H9 (cell line): ENCODE measurements at places on chromosomes 13 and 19. TPM values are rescaled to one million over a fixed set of nuclear protein-coding genes. Genes with fewer than 3 reads are reported as not detected.

DNA sequence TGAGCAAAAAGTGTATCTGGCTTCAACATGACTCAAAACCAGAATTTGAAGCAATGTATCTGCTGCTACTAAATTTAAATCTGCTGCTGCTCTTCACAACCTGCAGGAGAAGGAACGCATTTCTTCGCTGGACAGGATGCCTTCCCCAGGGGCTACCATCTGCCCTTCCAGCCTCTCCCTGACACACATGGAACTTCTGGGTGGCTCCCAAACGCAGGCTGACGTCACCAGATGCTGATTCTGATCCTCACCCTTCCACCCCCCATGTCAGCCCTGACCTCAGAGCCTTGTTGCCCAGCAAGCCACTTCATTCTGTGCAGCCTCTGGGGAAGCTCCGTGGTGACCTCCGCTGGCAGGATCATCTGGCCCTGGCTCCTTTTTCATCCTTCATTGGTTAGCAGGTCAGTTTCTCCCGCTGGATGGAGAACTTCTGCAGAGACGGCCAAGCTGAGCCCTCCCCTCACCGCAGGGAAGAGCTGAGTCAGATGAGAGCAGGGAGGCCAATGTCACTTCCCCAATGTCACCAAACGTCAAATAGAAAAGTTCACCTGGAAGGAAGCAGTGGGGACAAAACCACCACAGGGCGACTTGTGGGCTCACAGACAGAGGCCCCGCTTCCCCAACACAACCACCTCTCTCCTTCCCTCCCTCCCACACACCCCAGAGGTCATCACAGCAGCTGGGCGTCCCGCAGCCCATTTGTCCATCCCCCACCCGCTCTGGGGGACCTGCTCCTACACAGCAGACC lies 14.0 kb upstream of the RAB20 start:
- H3K36me3 ChIP-seq, result no peaks in the 10 kb centered on the region
- H3K27ac ChIP-seq, result no peak overlapping the region
- DNase-seq, result peak; percentile 61
- H3K27me3 ChIP-seq, result no peaks in the 10 kb centered on the region
- H3K4me3 ChIP-seq, result no peak overlapping the region

DNA sequence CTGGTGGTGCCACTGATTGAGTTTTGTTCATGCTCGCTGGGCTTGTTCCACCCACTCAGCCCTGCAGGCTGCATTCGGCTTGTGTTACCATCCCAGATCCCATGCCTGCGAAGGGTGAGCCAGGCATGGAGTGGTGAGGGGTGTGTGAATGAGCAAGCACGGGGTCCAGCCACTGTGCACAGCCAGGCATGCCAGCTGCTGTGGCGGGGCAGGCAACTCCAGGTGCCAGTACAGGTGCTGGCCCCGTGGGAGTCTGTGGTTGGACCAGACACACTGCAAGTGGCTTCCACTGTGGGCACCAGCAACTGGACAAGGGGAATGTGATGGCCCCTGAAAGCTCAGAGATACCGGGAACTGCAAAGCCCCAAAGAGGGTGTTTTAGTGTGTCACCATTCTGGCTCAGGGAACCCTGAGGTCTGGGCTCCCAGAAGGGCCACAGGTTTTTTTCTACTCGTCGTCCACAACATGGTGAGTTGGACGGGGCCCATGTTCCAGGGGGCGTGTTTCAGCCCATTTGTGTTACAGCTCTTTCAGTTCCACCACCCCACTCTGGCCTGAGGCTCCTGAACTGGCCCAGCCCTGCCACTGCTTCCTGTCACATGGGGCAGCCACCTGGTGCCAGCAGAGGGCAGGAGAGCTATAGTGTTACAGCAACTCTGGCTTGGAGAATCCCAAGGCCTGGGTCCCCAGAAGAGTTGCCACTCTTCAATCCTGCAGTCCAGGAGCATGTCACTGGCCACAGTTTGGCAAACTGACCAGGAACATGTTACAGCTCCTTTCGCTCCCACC lies 217.0 kb upstream of the OBI1 start:
- H3K27ac ChIP-seq, result no peak overlapping the region
- no peaks in the 10 kb centered on the region for H3K27me3 ChIP-seq
- no peaks in the 10 kb centered on the region for H3K36me3 ChIP-seq
- no peak overlapping the region for H3K4me3 ChIP-seq
- peak; percentile 75 for DNase-seq

DNA sequence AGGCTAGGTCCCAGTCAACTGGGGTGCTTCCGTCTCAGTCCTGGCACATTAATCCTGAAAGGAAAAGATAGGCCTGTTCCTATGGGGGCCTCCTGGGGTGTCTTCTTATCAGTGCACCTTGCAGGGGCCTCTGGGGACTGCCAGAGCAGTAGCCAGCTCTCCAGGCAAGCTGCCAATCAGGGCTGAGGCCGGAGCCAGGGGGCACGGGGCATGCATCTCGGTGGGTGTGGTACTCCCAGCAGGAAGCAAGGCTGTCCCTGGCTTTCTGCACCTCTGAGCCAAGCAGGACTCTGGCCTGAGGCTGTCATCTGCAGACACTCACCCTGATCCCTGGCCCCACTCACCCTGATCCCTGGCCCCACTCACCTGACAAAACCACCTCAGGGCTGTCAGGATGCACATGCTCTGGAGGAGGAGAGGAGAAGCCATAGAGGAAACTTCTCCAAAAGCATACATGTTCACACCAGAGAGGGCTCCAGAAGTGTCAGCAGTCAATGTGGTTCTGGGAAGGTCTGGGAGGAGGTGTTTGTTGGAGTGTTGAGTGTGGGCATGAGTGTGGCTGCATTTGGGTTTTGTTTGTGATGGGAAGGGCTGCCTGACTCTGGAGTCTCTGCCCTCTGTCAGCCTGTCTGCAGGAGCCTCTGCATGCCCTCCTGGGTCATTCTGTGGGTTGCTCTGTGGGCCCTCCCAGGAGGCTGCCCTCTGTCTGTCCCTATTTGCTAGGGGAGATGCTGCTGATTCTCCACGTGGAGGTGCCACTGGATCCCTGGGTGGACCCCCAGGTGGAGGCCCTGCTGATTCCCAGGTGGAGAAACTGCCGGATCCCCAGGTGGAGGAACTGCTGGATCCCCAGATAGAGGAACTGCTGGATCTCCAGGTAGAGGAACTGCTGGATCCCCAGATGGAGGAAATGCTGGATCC lies 22.7 kb upstream of the KCTD15 start:
- peaks cover 2% of the 10 kb centered on the region; the same call in 1 of the 2 replicates for H3K4me1 ChIP-seq
- H3K4me3 ChIP-seq, result no peak overlapping the region
- no peaks in the 10 kb centered on the region; the same call in 1 of the 3 replicates for H3K36me3 ChIP-seq
- no peak overlapping the region for H3K27ac ChIP-seq

DNA sequence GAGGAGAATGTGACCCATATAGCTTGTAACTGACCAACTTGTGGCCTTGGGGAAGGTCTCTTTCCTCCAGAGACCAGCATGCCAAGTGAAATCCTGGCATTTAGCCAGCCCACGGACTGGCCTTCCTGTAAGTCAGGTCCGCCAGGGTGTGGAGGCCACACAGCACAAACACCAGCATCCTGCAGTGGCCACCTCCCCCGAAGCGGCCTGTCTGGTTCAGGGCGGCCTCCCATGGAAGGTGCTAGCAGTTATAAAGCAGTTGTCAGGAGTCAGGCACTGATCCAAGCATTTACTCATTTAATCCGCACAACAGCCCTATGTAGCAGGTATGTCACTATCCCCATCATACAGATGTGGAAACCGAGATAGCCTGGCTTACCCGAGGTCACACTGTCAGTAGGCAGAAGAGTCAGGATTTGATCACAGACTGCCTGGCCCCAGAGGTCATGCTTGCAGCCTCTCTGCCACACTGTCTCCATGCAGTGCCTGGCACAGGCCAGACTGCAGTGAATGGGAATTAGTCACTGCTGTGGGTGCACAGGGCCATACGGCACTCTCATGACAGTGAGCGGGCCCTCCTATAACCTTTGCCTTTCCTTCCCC lies 36.7 kb downstream of the CAPN12 start:
- H3K36me3 ChIP-seq, result peaks cover 80% of the 10 kb centered on the region
- H3K4me1 ChIP-seq, result no peaks in the 10 kb centered on the region
- H3K4me3 ChIP-seq, result no peak overlapping the region
- H3K27me3 ChIP-seq, result no peaks in the 10 kb centered on the region
- no peak overlapping the region for H3K27ac ChIP-seq
- no peak for DNase-seq

- H3K4me3 ChIP-seq, result no peak overlapping the region
- no peaks in the 10 kb centered on the region for H3K27me3 ChIP-seq
- H3K36me3 ChIP-seq, result no peaks in the 10 kb centered on the region; the same call in 1 of the 2 replicates
- peaks cover 3% of the 10 kb centered on the region; the same call in 1 of the 2 replicates for H3K4me1 ChIP-seq
- DNase-seq, result no peak
- no peak overlapping the region for H3K27ac ChIP-seq
Observed at GRCh38 chr13:51800486-51800885, 3.5 kb downstream of the DHRS12 start.

GRCh38 chr13:27905650-27906049 lies 14.2 kb upstream of the PDX1 start:
- no peak for DNase-seq
- no peaks in the 10 kb centered on the region for H3K4me1 ChIP-seq
- H3K4me3 ChIP-seq, result no peak overlapping the region

DNA sequence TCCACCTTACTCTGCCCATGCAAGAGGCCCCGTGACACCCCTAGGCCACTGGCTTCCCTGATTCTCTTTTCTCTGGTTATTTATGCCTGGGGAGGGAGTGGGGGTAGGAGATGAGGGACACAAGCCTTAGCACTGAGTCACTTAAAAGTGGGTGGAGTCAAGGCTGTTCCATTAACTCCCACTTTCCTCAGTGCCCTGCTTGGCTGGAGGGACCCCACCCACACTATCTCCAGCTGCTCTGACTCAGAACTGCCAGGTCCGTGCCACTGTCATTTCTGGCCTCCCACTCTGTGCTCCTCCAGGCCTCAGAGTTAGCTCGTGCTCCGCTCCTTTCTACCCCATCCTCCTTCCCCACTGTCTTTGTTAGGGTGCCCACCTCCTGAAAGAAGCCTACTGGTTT lies 113.4 kb upstream of the UQCRFS1 start:
- H3K36me3 ChIP-seq, result no peaks in the 10 kb centered on the region; the same call in 1 of the 2 replicates
- no peak overlapping the region for H3K4me3 ChIP-seq
- no peaks in the 10 kb centered on the region for H3K27me3 ChIP-seq
- no peak overlapping the region for H3K27ac ChIP-seq

DNA sequence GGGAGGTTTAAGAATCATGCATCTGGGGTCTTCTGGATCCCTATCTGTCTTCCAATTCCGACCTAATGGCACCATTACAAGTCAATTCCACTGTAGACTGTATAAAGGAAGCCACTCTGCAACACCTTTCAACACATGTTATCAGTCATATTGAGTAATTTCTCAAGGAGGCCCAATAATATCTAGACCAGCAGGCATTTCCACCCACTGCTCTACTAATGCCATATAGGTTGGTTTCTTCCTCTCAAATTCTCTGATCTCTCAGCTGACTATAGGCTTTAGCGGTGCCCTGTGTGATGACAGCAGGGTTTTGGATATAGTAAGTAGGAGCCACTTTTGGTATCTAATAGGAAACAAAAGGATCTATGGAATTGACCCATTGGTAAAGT lies 12.4 kb upstream of the ITM2B start:
- H3K27ac ChIP-seq, result no peak overlapping the region
- DNase-seq, result no peak
- H3K27me3 ChIP-seq, result no peaks in the 10 kb centered on the region
- no peaks in the 10 kb centered on the region for H3K4me1 ChIP-seq

Gene RGL3
- total RNA-seq, result 58.5 and 65.9 TPM in 2 replicates

Gene NLRP7
- 1.1 TPM in 2 replicates for total RNA-seq

Gene CEACAM20
- not detected in 2 replicates for total RNA-seq

Gene ZNF525
- total RNA-seq, result 37.7 and 39.2 TPM in 2 replicates

Gene CBLC
- total RNA-seq, result 14.2 and 15.9 TPM in 2 replicates
